ENCODE measurements at places on chromosomes 6 and 20.
A peak's percentile ranks its signal among the peaks of the same experiment; 100 is the strongest.

DNA sequence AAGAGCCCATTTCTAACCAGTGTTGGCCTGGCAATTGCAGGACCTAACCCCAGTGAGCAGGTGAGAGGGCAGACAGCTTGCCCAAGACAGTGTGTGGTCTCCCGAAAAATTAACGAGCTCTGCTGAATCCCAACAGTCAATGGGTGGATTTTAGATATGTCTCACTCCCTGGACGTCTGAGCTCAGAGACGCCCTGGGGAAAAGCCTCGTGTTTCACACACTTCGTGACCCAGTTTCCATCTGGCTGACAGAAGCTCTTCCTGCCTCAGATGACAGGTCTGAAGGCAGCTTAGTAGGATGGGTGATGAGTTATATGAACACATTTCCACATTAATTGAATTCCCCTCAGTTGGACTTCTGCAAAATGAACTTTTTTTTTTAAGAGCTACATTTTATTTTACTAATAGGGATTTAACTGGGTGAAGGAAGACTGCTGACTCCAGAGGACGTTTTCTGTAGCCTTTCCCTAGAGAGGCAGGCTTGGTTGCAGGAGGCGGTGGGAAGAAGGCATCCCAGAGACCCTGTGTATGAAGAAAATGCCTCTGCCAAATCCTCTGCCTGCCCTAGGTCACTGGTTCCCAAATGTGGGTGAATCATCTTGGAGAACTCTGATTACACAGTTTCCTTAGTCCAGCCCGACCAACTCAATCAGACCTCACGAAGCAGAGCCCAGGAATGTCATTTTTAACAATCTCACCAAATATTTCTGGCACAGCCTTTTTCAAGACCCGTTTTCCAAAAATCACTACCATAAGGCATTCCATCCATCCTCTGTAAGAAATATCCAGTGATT is 71.7 kb upstream of the LY86 start:
- no peak for DNase-seq

- no peak for DNase-seq
These were observed 581.1 kb upstream of the CITED2 start for GRCh38 chr6:139955366-139956155.

- DNase-seq = peak; percentile 77
These were observed 13.4 kb upstream of the FOXC1 start for GRCh38 chr6:1596088-1596852.

DNA sequence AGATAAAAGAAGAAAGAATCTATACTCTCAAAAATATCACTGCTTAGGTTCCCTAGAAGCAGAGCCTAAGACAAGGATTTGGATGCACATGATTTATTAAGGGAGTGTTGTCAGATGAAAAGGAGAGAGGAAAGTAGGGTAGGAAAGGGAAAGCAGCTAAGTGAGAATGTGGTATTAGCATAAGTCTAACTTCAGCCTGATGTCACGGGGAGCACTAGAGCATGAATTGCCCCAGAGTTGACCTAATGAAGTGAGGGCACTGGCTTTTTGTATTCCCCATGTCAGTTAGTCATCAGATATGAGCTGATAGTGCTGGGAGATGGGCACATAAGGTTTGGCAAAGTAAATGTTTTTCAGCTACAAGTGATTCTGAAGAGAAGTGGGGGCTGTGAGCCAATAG is 129.0 kb upstream of the THEMIS start:
- DNase-seq = no peak

DNA sequence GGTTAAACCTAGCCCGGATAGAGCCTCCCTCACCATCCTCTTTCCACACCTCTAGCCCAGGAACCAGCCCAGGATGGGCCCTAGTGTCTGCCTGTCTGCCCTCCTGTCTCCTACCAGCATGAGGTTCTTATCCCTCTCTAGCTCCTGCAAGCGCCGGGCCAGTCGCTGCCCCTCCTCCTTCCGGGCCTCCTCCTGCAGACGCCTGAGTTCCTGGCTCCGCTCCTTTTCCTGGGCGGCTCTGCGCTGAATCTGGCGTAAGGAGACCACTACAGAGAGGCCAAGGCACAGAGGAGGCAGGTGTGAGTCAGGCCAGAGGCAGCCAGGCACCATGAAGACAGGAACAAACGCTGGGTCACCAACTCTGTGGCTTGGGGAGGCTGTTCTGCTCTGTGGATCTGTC is 4.3 kb upstream of the PSORS1C2 start:
- DNase-seq = no peak

GRCh38 chr20:57609842-57610167 is 10.4 kb downstream of the ZBP1 start:
- no peak for DNase-seq

DNA sequence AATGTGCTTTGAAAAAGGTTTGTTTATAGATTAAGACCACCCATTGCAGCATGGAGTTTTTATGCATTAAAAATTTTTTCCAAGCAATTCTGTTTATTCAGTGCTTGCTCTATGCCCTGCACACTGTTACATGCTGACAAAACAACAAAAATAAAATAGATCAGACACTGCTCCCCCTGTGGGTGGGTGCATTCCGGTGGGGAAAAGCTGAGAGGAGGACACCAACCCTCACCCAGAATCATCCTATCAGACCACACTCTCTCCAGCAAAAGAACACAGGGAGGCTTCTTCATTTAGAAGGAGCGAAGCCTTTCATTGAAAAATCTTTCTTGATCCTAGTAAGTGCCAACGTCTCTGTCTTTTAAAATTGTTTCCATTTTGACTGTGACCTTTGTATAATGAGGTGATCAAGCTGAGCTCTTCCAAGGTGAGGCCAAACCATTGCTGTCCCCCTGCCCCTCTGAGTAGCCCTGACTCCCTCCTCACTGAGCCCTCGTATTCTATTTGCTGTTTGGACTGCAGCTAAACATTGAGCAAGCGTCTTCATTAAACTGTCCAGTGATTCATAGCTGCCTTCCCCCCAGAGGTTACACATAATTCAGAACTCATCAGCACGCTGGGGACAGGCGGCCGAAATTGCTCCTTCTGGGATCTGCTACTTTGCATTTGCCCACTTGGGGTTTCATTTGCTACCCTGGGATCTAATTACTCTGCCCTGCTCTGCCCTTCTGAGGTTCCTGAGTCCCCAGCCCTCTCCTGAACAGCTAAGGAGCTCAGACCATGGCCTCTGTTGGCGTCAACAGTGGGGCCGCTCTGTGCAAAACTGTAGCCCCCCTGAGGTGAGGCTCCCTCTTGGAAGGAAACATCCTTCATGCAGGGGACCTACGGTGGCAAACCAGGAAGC is 102.4 kb downstream of the F13A1 start:
- DNase-seq = no peak

GRCh38 chr6:106316375-106316766 is 9.2 kb downstream of the ATG5 start:
- DNase-seq = no peak

- DNase-seq = no peak
These were observed 135.2 kb upstream of the PREP start for GRCh38 chr6:105537981-105538578.

DNA sequence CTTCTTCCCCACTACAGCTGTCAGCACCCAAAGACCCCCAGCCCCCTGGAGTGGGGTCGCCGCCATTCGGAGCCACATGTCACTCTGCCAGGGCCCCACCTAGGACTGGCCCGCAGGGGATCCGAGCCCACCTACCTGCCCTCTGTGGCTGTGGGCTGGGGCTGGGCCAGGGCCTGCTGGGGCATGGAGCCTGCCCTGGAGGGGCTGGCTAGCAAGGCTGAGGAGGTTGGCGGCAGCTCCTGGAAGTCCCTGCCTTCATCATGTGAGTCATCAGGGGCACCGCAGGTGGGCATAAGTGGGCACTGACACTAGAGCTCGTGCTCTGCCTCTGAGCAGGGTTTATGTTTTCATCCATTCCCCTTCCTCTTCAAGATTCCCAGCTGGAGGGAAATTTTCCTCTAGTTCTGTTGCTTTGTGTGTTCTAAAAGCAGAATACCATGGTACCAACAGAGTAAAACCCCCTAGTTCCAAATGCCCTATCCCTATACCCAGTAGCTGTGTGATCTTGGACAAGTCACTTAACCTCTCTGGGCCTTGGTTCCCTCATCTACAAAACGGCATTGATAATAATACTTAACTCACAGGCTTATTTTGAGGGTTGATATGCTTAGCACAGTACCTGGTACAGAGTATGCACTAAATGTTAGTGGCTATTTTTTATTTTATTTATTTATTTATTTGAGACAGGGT is 8.7 kb upstream of the FANCE start:
- DNase-seq = no peak
